ENCODE measurements at places on chromosomes 3 and 15.

- peak; percentile 48 for DNase-seq
Measured at GRCh38 chr3:158918008-158918407, 116.2 kb downstream of the MFSD1 start.

DNA sequence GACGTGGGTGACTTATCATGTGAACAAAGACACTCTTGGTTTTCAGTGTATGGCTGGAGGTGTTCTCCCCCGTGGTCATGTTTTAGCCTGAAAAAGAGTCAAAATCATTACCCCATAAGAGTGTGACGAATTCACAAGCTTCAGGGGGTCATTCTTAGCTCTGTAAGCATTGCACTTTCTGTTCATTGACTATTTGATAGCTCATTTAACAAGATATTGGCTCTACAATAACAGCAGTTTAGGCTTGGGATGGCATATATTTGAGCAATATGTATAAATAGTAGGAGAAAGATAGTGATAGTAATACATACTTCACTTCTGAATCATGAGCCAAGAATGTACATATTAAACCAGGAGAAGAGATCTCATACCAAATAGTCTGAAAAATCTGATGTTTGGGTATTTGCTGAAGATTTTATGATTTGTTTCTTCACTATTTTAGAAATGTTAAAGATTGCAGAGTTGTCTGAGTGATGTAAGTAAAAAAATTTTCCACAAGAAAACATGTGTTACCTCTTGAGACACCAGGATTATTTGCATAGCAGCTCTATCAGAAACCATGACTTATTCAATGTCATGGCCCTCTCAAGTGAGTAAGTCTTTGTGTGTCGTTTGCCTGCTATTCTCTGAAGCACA lies 996.0 kb downstream of the OTOL1 start:
- peak; percentile 81 for DNase-seq

DNA sequence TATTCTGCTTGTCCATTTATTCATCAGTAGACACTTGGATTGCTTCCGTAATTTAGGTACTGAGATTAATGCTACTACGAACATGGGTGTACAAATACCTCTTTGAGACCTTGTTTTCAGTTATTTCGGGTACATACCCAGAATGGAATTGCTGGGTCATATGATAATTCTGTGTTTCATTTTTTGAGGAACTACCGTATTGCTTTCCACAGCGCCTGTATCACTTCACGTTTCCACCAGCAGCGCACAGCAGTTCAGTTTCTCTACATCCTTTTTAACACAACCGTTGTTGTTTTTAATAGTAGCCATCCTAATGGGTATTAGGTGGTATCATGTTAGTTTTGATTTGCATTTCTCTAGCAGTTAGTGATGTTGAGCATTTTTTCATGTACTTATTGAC lies 9.5 kb downstream of the PAK2 start:
- DNase-seq: no peak

DNA sequence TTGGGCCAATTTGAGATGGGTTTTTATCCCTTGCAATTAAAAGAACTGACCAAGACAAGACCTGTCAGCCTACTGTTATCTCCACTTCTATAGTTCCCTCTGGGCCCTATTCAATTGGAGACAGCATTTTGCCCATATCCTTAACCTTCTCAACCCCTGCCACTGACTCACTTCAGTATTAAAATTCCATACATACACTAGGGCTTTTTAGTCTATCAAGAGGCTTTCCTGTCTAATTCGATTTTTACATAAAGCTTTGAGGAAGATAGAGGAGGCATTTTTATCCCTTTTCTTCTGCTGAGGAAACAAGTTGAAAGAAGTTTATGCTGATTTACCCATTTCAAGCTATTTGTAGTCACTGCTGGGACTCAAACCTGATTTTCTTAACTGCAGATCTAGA lies 51.1 kb downstream of the GTF2E1 start:
- DNase-seq: no peak

GRCh38 chr3:195219351-195220230 lies 51.4 kb downstream of the XXYLT1 start:
- DNase-seq: no peak

DNA sequence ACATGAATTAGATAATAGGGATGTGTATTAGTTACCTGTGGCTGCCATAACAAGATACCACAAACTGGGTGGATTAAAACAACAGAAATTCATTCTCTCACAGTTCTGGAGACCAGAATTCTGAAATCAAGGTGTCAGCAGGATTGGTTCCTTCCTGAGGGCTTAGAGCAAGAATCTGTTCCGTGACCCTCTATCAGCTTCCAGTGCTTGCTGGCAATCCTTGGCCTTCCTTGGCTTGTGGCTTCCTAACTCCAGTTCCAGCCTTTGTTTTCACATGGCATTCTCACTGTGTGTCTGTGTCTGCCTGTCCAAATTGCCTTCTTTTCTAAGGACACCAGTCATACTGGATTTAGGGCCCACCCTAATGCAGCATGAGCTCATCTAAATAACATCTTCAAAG lies 94.4 kb upstream of the NR2E3 start:
- DNase-seq: no peak

Data from HS-27A (cell line).